ENCODE measurements at places on chromosomes 13 and 19.

DNA sequence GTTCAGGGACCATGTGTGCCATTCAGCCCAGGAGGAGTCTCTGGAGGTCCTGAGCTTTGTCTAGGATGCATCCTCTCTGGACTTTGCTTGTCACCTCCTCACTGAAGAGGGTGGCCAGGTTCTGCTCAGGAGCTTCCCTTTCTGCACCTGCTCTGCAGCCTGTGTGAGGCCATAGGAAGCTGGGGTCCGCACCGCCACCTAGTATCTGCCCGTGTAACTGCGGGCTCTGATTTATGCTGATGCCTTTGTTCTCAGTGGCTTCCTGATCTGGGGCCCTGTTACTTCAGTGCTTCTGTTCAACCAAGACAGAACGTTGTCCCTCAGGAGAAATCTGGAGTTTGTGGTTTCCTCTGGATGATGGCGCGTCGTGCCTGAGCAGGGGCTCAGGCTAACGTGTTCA is 15.5 kb downstream of the ZNF610 start:
- no peaks in the 10 kb centered on the region for H3K4me1 ChIP-seq
- H3K27ac ChIP-seq, result no peak overlapping the region
- H3K4me3 ChIP-seq, result no peak overlapping the region
- no peak for DNase-seq
- no peaks in the 10 kb centered on the region for H3K36me3 ChIP-seq

DNA sequence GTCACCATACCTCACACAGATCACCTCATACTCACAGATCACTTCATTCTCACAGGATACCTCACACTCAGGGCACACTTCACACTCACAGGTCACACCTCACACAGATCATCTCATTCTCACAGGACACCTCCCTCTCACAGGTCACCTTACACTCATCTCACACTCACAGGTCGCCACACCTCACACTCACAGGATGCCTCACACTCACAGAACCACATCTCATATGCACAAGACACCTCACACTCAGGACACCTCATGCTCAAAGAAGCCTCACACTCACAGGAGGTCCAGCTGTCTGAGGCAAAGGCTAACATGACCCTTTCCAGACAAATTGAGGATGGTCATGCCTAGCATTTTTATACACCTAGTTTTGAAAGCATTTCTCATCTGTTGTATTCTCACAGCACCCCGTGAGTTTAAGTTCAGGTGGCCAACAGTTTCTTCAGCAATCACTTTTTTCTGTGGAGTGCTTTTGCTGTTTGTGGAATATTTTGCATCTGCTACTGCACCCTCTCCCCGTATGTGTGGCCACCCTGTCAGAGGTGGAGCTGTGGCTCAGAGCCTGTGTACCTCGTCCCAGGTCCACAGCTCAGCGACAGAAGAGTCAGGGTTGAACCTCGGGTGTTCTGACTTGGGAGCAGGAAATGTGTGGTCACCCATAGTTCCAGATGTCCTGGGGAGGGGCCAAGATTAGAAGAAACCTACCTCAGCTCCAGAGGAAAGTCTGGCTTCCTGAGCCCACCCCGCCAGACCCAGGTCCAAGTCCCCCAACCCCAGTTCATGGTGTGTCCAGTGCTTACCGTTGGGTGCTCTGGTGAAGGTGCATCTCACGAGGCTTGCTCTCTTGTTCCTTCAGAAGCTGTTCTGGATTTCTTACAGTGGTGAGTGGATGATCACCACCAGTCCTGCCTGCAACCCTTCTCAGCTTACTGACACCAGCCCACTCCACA is 7.6 kb downstream of the F7 start:
- peaks cover 4% of the 10 kb centered on the region for H3K4me1 ChIP-seq
- no peaks in the 10 kb centered on the region for H3K36me3 ChIP-seq
- no peak overlapping the region for H3K27ac ChIP-seq

- H3K36me3 ChIP-seq, result no peaks in the 10 kb centered on the region
- no peak overlapping the region for H3K4me3 ChIP-seq
- no peaks in the 10 kb centered on the region for H3K27me3 ChIP-seq
- peaks cover 3% of the 10 kb centered on the region for H3K4me1 ChIP-seq
These were observed 5.9 kb upstream of the MCF2L start for GRCh38 chr13:112962911-112963625.

- no peak overlapping the region for H3K4me3 ChIP-seq
- H3K27ac ChIP-seq, result no peak overlapping the region
- no peak for DNase-seq
- no peaks in the 10 kb centered on the region for H3K27me3 ChIP-seq
- H3K36me3 ChIP-seq, result no peaks in the 10 kb centered on the region
These were observed 431.2 kb upstream of the SGCG start for GRCh38 chr13:22749626-22750025.

DNA sequence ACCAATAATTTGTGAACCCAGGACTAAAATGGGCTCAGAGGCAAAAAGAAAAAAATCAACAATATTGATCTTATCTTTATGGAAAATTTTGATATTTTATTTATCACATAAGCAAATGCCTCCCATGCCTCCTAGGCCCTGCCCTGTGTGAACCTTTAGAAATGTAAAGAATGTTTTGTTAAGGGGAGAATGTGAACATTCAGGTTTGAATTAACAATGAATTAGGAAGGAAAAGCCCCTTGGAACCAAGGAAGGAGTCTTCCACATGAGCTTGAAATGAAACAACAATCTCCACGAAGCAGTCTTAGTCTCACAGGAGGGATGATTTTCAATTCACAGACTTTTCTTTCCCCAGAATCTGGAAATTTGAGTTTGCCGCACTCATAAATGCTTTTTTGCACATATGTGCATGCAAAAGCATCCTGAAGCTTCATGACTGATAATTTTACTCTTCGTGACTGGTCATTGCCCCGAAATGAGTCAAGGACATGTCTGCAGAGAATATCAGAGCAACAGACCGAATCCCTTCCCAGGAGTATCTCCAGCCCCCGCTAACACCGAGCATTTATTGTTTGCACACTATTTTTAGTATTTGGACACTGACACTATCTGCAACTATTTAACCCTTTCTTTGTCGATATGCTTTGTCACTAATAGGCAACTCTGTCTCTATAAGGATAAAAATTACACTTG is 135.2 kb downstream of the DCT start:
- no peaks in the 10 kb centered on the region for H3K27me3 ChIP-seq
- no peak overlapping the region for H3K4me3 ChIP-seq
- no peak for DNase-seq
- H3K4me1 ChIP-seq, result no peaks in the 10 kb centered on the region
- no peak overlapping the region for H3K27ac ChIP-seq
- no peaks in the 10 kb centered on the region for H3K36me3 ChIP-seq

DNA sequence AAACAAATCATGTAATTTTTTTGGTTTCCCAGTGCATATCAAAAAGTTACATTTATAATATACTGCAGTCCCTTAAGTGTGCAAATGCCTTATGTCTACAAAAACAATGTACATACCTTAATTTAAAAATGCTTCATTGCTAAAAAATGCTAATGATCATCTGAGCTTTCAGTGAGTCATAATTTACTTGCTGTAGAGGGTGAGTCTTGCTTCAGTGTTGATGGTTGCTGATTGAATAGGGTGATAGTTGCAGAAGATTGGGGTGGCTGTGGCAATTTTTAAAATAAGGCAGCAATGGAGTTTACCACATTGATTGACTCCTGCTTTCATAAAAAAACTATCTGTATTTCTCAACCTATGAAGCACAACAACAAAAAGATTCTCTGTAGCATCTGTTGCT is 613.9 kb downstream of the TBC1D4 start:
- H3K27me3 ChIP-seq, result no peaks in the 10 kb centered on the region
- no peak overlapping the region for H3K4me3 ChIP-seq
- no peak overlapping the region for H3K27ac ChIP-seq
- no peaks in the 10 kb centered on the region for H3K4me1 ChIP-seq
- DNase-seq, result no peak

DNA sequence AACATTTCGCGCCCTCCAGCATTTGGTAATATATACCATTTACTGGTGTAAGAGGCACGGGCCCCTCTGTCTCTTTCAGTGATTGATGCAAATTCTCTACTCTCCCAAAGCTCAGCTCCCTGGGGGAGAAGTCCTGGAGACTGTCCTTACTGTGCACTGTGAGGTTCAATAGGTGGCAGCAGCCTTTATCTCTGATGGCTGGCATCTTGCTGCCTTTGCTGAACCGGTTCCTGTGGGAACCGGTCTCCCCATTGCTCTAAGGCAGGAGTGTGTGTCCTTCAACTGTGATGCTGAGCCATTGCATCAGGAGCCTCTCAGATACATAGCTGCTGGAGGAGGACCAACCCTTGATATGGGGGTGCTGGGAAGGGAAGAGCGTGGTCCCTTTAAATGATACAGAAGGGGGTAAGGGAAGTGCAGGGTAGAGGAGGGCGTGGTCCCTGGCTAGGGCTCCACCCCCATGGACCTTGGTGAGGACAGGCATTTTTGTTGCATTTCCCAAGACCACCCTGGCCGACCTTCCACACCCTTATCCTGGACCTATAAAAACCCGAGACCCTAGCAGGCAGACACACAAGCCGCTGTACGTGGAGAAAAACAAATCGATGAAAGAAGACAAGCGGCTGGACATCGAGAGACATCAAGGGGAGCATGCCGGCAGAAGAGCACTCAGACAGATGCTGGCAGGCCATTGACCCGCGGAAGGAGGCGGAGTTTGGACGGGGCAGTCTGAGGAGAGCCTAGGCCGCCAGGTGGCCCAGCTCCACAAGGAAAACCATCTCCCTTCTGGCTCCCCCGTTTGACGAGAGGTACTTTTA is 41.1 kb upstream of the GTF3A start:
- no peaks in the 10 kb centered on the region for H3K36me3 ChIP-seq
- H3K4me1 ChIP-seq, result no peaks in the 10 kb centered on the region
- DNase-seq, result no peak
- H3K27me3 ChIP-seq, result no peaks in the 10 kb centered on the region

DNA sequence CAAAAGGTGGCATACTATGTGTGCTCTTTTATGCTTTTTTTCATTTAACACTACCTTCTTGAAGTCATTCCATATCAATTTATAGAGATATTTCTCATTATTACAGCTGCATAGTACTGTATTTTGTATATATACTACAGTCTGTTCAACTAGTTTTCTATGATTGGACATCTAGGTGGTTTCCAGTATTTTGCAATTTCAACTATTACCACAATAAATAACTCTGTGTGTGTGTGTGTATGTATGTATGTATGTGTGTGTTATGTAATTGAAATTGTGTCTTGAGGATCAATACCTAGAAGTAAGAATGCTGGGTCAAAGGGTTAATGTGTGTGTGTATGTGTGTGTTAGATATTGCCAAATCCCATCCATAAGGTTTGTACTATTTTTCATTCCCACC is 7.0 kb downstream of the LPAR6 start:
- no peak overlapping the region for H3K4me3 ChIP-seq
- no peak for DNase-seq
- H3K27ac ChIP-seq, result no peak overlapping the region
- peaks cover 89% of the 10 kb centered on the region for H3K4me1 ChIP-seq
- H3K36me3 ChIP-seq, result no peaks in the 10 kb centered on the region

- DNase-seq, result no peak
- H3K27me3 ChIP-seq, result no peaks in the 10 kb centered on the region
- H3K4me1 ChIP-seq, result no peaks in the 10 kb centered on the region
- no peak overlapping the region for H3K27ac ChIP-seq
- no peak overlapping the region for H3K4me3 ChIP-seq
These were observed 25.2 kb downstream of the ZNF383 start for GRCh38 chr19:37243206-37243632.

GRCh38 chr13:73929287-73929932 is 204.8 kb downstream of the KLF12 start:
- no peaks in the 10 kb centered on the region for H3K36me3 ChIP-seq
- H3K27me3 ChIP-seq, result no peaks in the 10 kb centered on the region
- H3K4me3 ChIP-seq, result no peak overlapping the region

GRCh38 chr13:110875241-110875640 is 39.6 kb downstream of the ANKRD10 start:
- peaks cover 14% of the 10 kb centered on the region for H3K4me1 ChIP-seq
- no peaks in the 10 kb centered on the region for H3K27me3 ChIP-seq
- H3K4me3 ChIP-seq, result no peak overlapping the region
- H3K27ac ChIP-seq, result no peak overlapping the region
- no peaks in the 10 kb centered on the region for H3K36me3 ChIP-seq
